ENCODE measurements at places on chromosomes 16 and 17.

DNA sequence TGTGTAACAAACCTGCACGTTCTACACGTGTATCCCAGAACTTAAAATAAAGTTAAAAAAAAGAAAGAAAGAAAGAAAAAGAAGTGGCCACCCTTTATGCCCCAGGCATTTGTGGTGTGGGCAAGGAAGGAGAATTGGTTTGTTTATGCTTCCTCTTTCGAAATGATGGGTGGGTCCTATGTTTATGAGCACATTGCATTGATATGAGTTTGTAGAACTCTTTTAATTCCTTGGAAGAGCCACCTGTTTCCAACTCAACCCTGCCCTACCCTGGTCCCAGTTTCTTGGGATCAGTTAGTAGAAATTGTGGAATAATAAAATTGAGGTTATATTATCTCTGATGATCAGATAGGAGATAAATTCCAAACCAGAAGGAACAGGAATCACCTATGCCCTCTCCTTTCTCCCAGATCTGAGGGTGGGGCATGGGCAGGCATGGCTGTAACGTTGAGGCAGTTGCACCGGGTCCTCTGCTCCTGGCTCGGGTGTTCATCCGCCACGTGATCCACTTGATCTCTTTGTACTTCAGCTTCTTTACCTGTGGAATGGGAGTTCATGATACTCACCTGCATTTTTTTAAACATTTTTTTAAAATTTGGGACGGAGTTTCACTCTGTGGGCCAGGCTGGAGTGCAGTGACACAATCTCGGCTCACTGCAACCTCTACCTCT lies 15.9 kb downstream of the CHAD start:
- DNase-seq, result no peak

GRCh38 chr17:12821376-12821940 lies 32.2 kb downstream of the ARHGAP44 start:
- no peak for DNase-seq

GRCh38 chr16:85912211-85912974 lies 13.4 kb downstream of the IRF8 start:
- peak; percentile 15 for DNase-seq

DNA sequence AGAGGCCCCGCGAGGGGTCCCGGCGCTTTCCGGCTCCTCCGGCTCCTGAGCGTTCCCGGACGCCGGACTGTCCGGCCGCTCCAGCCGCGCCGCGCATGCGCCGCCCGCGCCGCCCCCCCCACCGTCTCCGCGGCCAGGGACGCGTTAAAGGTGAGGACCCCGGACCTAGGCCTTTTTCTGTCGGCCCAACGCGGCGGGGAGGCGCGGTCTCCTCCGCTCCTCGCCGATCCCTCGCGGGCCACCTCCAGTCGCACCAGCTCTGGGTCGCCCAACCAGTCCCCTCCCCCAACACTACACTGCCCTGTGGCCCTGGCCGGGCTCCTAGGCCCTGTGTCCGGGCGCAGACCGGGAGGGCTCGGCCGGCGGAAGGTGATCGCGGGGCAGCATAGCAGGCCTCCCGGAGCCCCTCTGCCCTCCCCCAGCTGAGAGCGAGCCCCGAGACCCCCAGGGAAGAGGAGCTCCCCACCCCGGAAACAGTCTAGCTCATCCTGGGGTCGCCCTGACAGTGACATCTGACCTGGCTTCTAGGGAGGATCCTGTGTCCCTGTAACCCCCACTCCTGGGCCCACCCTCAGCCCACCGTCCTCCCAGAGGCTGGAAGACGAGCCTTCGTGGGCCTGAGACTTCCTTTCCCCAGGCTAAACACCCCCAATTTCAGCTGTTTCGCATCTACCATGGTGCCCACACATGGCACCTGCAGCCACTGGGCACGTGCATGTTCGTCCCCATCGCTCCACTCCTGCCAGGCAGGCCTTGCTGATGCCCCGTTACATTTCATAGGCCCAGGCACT lies 14.7 kb upstream of the BCAR1 start:
- peak; percentile 92 for DNase-seq

DNA sequence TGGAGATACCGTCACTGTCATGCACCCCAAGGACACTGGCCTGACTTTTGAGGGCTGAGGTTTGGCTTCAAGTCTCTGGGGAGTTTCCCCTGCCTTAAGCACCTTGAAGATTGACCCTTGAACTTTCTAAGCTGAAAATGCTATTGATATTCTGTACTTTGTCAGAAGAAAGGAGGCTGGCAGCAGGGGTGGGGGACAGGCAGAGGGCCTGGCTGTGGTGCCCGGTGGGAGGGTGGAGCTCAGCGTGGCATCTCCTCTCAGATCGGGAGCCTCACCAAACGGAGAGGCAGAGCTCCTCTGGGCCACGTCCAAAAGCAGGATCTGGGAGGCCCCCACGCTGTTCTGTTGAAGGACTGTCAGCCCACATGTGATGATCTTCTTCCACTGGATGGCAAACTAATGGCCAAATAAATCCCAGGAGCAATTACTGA lies 305.2 kb upstream of the IRX3 start:
- no peak for DNase-seq

- peak; percentile 74 for DNase-seq
These were observed 662 bp downstream of the WIPF2 start for GRCh38 chr17:40219594-40220338.

GRCh38 chr16:56966093-56966475 lies 4.3 kb downstream of the CETP start:
- DNase-seq, result no peak

DNA sequence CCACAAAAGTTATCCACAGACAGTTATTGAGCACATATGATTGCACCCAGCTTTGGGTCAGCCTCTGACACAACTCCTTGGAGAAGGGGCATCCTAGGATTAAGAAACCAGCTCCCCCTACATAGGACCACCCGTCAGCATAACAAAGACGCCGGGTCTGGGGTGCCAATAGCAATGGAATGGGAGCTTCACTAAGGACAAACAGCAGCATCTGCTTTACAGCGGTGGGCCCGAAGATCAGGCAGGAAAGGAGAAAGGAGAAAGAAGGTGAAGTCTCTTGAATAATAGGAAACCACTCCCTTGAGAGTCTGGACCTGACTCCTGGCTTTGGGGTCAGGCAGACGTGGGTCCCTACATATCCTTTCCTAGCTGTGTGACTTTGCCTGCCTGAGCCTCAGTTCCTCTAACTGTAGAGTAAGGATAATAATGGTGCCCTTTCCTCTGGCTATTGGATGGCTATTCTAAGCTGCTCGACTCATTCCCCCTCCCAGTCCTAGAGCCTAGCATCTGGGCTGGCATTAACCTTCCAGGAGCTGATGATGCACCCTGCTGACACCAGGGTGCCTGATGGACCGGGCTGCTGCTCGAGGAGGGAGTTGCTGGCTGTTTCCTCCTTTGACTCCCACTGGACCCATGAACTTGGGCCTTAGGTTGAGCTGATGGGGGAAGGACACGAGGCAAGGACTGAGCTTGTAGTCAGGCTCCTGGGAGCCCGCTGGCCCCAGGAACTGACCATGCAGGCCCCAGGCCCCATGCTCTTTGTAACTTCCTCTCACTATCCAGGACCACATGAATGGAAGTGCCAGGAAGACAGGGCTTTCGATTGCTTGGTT lies 94.2 kb downstream of the C16orf78 start:
- no peak for DNase-seq

DNA sequence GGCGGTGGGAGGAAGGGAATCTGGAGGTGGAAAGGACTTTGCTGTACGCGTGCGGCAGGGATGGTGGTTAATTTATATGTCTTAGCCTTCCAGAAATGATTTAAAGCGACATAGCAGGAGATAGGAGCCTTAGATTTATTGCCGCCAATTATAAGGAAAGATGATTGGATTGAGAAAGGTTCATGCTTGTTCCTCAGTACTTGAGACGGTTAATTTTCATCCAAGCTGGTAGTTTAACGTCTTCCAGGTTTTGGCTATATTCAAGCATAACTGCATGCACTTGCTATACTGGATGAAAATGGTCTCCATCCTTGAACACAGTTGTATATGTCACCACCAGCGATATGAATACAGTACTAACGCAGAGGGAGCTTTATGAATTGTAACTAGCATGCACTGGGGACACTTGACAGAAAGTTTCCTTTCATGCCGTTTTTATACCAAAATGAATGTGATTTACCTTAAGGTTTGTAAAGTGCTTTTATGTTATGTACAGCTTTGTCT lies 610 bp upstream of the PEX12 start:
- no peak for DNase-seq

- DNase-seq, result no peak
These were observed 125.4 kb downstream of the MGAT5B start for GRCh38 chr17:76993651-76994050.

GRCh38 chr16:13379266-13379665 lies 477.9 kb downstream of the SHISA9 start:
- no peak for DNase-seq

- no peak for DNase-seq
These were observed 11.4 kb downstream of the SLC5A10 start for GRCh38 chr17:18963126-18964017.

DNA sequence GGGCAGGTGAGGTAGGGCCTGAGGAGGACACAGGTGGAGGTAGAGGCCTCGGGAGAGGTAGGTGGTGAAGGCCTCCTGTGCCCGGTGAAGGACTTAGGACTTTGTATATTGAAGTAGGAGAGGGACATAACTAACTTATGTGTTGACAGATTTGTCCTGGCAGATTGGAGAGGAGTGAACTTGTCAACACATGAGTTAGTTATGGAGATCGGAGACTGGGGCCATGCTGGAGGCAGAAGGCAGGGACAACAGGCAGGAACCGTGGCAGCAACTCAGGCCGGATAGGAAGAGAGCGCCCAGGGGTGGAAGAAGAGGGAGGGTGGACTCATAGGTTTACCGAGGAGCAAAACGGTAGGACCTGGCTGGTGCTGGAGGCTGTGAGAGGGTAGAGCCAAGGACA lies 18.4 kb downstream of the GLP2R start:
- DNase-seq, result no peak

- peak; percentile 83 for DNase-seq
These were observed at the start of gene NTN1 for GRCh38 chr17:9021158-9021991. Gene NTN1, plus strand, starts transcription at chr17:9021510. Its CDS starts 864 bp downstream, at chr17:9022374.

GRCh38 chr17:77570565-77570898 lies 388.0 kb upstream of the TNRC6C start:
- DNase-seq, result no peak

- no peak for DNase-seq
These were observed 4.0 kb downstream of the ZNF785 start for GRCh38 chr16:30581457-30581856.

GRCh38 chr17:80834893-80835275 lies 156.8 kb upstream of the CHMP6 start:
- no peak for DNase-seq

Measured in astrocyte of the hippocampus (primary cell).